Hematopoietic multipotent progenitor cell (in vitro differentiated cells): ENCODE measurements at places on chromosomes 6 and 20.

- no peak for DNase-seq
Measured at GRCh38 chr6:150355932-150356331, 12.9 kb upstream of the IYD start.

- DNase-seq = no peak
Measured at GRCh38 chr20:51659491-51660050, 108.6 kb downstream of the ATP9A start.

GRCh38 chr6:147979966-147980365 is 362.7 kb upstream of the SASH1 start:
- no peak for DNase-seq

DNA sequence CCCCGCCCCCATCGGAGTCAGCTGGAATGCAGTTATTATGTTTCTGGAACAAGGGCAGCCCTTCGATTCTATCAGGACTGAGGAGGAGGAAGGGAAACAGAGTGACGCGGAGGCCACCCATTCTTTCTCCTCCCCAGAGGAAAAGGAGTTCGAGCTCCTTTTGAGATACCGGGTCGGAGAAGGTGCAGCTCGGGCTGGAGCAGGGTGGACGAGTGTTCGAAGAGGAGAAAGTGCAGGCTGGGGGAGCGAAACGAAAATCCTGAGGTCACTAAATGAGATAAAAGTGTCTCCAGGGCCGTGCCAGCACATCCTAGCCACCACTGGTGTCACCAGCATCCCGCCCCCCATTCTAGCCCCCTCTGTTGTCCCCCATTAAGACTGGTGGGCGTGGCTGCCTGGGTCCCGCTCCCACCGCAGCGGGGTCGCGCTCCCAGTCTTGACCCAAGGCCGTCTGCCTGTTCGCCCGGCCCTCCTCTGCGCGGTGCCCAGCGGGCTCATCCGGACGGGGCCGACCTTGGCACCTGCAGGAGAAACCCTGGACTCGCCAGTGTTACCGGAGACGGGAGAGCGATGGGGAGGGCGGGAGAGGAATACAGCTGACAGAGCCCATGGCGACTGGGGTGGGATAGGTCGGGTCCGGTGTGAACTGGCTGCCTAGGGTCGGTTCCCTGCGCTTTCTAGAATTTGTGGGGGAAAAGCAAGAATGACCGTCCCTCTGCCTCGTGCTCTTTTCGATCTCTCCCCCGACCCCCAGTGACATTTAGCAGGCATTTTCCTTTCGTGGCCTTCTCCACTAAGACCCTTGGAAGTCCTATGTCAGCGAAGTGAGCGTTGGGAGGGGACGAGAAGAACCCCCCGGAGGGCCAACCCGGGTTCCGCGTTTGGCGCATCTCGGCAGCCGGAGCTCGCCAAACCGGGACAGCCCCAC is 16.2 kb downstream of the FOXA2 start:
- DNase-seq = no peak

- peak; percentile 86 for DNase-seq
Measured at GRCh38 chr6:13273931-13274706, 54.2 kb downstream of the TBC1D7 start.

DNA sequence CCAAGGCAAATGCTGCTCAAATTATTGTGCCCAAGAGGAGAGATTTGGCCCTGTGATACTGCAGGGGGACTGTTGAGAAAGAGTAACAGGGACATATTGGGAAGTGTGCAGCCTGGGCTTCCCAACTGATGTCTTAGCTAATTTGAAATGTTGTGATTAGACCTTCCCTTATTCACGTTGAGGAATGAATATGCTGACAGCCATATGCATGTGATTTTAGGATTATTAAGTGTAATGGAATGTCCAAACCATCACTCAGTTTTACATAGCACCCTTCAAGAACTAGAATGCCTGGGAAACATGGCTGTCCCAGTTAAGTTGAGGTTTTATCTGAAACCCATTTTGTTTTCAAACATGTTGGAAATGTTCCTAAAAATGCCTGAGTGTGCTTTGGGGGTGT is 81.4 kb downstream of the CARMIL1 start:
- DNase-seq = no peak

- DNase-seq = peak; percentile 81
Measured at GRCh38 chr20:19937218-19937617, 79.9 kb upstream of the NAA20 start.

DNA sequence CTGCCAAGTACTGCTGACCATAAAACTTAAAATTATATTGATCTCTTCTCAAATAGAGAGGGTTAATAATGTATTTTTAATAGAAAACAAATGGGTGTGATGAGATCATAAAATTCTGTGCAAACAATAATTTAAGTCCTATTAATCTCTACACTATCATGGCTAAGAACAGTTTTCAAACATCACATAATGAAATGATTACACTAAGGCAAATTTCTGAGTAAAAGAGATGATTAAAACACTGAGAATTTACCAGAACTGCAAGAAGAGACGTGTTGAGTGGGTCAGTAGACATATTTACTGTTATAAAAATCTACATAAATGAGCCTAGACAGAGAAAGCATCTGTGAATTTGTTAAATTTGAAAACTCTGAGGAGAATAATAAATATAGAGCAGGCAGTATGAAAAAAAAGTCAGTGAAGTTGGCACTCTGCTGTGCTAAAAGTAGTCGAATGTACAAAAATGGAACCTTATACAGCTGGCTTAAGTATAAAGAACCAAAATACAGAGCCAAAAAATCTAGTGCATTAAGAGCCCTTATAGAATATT is 302.6 kb upstream of the MANEA start:
- DNase-seq = no peak

DNA sequence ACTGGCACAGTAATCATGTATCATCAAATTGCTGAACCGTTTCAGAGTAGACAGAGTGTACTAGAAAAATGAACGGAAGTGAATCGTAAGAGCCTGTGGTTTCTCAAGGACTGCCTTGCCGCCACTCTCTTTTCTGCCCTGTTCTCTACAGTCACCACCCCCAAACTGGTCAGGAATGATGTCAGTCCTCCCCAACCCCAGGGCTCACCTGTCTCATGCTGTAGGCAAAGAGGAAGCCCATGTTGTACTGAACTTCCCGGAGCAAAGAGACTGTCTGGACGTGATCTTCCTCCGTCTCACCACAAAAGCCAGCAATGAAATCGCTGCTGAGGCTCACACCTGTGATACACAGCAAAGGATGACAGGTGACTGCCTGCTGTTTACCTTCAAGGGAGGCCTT is 31.0 kb downstream of the CDK5RAP1 start:
- peak; percentile 41 for DNase-seq

- no peak for DNase-seq
Measured at GRCh38 chr6:169559592-169559991, 142.2 kb downstream of the WDR27 start.

DNA sequence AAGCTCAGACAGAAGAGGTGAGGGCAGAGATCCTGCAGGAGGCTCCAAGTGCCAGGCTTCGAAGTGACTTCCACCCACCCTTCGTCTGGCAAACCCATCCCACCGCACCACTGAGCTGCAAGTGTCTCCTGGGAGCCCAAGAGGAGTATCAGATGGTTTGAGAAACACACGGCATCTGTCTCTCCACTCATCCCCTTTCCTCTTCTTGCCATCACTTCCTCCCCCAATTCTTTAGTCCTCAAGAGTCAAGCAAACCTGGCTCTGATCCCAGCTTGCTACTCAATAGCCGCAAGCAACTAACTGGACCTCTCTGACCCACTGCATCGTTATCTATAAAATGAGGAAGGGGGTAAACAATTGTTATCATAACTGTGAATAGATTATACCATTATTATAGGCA is 142.1 kb downstream of the BMP7 start:
- DNase-seq = no peak

- DNase-seq = no peak
Measured at GRCh38 chr6:14031516-14031915, 86.1 kb upstream of the CD83 start.

DNA sequence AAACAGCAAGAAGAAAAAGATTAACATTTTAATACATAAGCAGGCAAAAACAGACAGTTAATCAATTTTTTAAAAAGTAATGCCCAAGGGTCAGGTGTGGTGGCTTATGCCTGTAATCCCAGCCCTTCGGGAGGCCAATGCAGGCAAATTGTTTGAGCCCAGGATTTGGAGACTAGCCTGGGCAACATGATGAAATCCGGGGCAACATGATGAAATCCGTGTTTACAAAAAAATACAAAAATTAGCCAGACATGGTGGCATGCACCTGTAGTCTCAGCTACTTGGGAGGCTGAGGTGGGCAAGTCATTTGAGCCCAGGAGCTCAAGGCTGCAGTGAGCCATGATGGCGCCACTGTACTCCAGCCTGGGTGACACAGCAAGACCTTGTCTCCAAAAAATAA is 94.1 kb upstream of the DST start:
- DNase-seq = no peak

GRCh38 chr6:140462453-140463311 is 1088.2 kb upstream of the CITED2 start:
- no peak for DNase-seq

GRCh38 chr6:170346649-170347048 is 40.1 kb downstream of the FAM120B start:
- DNase-seq = no peak

- no peak for DNase-seq
Measured at GRCh38 chr6:63963769-63964315, 328.2 kb downstream of the PHF3 start.

DNA sequence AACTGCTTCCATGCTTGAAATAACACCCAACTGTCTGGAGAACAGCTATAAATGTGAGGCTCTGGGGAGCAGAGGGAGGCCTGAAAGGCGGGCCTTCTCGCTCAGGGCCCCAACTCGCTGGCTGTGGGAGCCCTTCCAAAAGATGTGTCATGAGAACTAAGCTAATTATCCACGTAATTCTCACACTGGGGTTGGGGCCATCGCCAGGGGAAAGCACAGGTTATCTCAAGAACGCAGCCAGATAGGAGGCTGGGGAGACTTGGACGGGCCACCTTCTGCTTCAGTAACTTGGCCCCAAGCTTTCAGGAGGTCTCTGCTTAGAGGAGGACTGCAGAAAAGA is 1.6 kb downstream of the PXDC1 start:
- peak; percentile 21 for DNase-seq

DNA sequence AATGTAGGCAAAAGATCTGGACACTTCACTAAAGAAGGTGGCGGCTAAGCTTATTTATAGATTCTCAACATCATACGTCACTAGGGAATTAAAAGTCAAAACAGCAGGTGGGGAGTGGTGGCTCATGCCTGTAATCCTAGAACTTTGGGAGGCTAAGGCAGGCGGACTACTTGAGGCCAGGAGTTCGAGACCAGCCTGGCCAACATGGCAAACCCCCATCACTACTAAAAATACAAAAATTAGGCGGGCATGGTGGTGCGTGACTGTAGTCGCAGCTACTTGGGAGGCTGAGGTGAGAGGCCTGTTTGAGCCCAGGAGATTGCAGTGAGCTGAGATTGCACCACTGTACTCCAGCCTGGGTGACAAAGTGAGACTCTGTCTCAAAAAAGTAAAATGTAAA is 74.6 kb downstream of the GPX5 start:
- DNase-seq = no peak

- no peak for DNase-seq
Measured at GRCh38 chr6:71513036-71513435, 224.4 kb downstream of the OGFRL1 start.

DNA sequence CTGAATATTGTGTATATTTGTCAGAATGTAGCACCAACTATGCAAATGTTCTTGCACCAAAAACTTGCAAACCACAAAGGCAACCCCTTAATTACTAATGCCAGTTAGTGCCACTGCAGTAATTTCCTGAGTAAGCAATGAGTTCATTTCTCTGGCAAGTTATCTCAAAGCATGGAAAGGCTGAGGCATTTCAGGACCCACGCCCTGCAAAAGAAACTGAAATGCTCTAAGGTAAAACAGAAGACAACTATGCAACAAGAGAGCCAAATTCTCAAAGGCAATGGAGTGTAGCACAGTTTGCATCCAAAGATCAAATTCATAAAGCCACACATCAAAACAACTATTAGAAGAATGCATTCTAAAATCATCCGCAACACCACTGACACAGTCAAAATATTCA is 994.4 kb downstream of the EYS start:
- no peak for DNase-seq

GRCh38 chr20:21016751-21017150 is 89.4 kb downstream of the LINC00237 start:
- no peak for DNase-seq
